ENCODE measurements at places on chromosomes 1 and 21.

- DNase-seq = no peak
Measured at GRCh38 chr1:238450976-238451375, 560.3 kb upstream of the ZP4 start.

GRCh38 chr1:234875328-234875952 is 253.2 kb downstream of the TOMM20 start:
- no peak for DNase-seq

GRCh38 chr1:151508833-151509232 is 2.4 kb upstream of the CGN start:
- no peak for DNase-seq

DNA sequence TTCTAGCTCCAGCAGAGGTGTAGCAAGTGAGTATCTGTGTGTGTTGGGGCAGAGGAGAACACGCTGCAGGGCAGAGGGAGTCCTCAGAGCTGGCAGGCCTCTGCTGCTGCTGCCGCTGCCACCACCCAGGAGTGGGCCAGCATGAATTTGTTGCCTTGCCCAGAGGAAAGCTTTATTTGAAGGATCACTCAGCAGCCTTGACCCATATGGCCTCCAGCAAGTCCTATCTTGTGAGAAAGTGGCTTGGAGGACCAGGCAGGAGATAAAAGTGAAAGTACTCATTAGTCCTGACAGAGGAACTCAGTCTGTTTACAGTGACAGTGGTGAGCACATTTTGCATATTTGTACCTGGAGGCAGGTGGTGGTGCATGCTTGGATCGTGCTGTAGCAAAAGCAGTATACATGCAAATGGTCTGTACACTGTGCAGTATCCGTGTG is 3.1 kb downstream of the TRAF5 start:
- DNase-seq = no peak

Measured in thyroid gland (tissue), 4 donors.